Activated naive CD8-positive, alpha-beta T cell treated with anti-CD3 and anti-CD28 coated beads for 36 hours (primary cell): ENCODE measurements at places on chromosomes 6 and 20. TPM values are rescaled to one million over a fixed set of nuclear protein-coding genes. Genes with fewer than 3 reads are reported as not detected.

- DNase-seq: peak; percentile 68
Observed at GRCh38 chr20:17938871-17939619, 29.5 kb downstream of the SNX5 start.

The SLC4A11 gene
- total RNA-seq: 2.9 TPM

The C4A gene
- 2.2 TPM for total RNA-seq

The TRIM15 gene
- 0.29 TPM for total RNA-seq

DNA sequence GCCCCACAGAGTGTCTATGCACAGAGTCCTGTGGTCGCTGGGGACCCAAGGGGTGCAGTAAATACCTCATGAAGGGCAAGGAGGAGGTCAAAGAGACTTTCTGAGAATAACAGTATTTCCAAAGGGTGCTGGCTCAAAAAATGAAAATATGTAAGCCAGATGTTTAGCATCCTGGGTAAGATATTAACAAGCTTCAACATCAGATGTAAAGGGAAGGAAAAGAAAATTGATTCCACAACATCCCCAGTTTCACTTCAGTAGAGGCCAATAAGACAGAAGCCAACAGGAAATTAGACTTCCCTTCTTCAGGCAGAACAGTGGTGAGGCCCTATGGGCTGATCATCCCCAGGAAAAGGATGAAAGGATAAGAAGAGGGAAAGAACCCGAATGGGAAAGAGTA, 434.7 kb downstream of the PRKN start:
- DNase-seq: no peak

GRCh38 chr20:4912380-4913142, 88.7 kb downstream of the SLC23A2 start:
- DNase-seq: no peak

DNA sequence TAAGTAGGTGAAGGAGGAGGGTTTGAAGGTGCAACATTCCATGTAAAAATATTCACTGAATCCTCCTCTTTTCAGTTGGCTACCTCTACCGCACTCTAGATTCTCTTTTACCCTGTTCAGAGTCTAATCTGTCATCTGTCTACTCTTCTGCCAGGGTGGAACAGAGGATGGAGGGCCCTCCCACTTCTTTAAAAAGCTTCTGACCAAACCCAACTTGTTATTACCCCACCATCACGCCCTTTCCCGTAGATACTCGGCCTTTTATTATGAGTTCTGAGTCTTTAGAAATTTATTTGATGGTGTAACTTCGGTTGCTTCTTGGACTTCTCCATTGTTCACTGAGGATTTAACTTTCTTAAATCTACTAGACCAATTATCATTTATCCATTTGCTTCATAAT, 11.7 kb downstream of the STX11 start:
- DNase-seq: no peak

DNA sequence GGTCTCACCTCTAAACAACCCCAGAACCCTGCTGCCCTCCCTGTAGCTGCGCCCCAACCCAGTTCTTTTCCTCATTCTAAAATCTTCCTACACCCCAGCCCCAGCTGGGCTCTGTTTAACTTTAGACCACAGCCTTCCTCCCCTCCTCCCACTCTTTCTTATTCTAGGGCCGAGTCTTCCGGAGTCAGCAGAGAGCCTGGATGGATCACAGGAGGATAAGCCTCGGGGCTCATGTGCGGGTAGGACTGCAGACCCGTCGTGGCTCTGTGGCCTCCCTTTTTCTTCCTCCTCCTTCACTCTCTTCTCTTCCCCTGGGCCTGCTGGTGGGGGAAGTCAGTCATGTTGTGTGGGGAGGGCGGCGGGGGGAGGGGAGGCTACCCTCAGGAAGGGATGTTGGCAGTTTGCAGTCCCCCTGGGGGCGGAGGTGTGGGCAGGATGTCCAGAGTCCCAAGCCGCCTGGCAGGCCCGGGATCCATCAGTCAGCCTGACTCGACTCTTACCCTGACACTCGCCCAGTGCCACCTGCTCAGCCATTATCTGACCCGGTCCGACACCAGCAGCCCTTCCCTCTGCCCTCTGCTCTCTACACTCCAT, 8.1 kb downstream of the CAPN11 start:
- DNase-seq: no peak

DNA sequence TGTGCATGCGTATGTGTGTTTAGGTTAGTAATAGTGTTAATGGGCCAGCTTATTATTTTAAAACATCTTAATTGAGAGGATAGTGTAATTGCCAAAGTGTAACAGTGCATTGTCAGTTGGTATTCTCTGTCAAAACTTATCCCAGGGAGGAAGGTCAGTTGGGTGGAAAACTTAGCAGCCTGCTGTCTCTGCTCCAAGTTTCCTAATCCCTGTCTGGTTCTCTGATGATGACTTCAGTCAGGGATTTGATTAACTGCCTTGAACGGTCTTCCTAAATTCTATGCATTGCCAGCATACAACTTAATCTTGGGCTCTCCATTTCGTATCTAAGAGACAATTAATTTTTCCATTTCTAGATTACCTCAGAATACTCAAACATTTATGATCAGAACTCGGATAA, 51.1 kb downstream of the L3MBTL3 start:
- DNase-seq: no peak

DNA sequence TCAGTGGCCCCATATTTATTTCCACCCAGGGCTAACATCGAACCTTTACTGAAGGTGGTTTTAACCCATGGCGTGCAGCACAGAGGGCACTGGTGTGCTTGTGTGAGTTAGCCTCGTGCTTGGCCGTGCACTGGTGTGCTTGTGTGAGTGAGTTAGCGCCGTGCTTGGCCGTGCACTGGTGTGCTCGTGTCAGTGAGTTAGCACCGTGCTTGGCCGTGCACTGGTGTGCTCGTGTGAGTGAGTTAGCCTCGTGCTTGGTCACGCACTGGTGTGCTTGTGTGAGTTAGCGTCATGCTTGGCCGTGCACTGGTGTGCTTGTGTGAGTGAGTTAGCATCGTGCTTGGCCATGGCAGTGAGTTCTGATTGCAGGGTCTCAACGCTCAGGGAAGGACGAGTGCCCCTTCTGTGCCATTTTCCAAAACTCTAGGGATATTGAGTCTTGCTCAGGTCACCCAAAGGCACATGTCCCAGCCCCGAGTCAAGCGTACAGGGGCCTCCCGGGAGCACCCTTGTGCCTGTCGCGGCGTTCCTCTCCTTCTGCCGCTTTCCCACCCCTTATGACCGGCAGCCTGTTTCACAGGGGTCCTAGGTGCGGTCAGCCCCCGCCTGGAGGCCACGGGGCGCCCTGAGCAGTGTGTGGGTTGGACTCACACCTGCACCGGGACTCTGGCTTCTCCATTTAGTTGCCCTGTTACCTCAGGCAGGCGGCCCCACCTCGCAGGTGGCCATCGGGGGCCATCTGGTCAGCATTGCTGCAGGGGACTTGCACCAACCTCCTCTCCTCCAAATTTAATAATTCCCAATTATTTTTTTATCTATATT, 399.1 kb downstream of the CDH4 start:
- no peak for DNase-seq

DNA sequence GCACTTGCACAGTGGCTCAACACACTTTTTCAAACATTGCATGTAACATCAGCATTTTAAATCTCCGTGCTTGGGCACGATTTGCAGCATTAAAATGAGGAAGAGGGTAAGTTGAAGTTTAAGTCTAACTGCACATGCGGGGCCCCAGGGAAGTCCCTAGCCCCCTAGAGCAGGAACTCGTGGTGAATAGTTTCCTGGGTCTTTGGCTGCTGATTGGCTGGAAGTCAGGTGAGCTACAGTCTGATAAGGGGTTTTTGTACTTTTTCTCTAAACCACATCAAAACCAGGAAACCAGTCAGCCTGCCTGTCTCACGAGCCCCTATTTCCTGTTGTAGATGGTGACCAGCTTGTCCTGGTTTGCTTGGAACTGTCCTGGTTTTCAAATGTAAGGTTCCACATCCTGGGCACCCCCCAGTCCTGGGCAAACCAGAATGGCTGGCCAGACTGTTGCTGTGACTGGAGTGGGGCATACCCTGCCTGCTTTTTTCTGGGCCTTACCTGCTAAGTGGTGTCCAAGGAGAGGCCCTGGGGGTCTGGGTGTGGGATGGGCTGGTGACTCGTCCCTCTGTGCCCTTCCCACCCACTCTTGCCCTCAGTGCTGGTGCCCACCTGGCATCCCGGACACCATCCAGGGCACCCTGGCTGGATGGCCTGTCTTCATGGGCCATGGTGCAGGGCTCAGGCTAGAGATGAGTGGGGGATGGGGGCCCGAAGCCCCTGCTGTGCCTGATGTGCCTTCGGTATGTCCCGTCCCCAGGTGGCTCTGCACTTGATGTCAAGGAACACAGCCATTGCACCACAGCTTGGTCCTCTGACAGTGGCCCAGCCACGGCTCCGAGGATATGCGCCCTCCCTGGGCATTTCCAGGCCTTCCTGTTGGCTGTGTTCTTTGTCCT, 31.8 kb downstream of the SUN5 start:
- peak; percentile 84 for DNase-seq

DNA sequence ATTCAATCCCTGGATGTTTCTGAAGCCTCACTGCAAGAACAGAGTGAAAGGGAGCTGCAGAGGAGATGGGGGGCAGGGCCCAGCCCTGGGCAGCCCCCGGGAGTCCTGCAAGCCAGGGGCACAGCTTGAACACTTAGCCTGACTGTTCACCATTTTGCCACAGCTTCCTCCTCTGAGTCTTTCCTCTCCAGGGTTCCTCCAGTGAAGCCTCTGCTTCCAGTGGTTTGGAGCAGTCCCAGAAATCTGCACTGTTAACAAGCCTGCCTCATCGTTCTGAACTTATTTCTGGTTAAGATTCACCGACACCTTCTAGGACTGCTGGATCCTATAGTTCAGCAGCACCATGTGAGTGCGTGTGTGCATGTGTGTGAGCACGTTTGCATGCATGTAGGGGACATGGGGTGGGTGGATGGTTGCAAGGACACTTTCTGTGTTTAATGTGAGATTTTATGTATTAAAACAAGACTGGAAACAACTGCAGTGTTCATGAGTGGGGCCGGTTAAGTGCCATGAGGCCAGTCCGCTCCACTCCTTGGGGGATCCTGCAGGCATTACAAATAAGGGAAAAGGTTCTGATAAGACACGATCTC, 24.6 kb downstream of the CEBPB start:
- DNase-seq: no peak

DNA sequence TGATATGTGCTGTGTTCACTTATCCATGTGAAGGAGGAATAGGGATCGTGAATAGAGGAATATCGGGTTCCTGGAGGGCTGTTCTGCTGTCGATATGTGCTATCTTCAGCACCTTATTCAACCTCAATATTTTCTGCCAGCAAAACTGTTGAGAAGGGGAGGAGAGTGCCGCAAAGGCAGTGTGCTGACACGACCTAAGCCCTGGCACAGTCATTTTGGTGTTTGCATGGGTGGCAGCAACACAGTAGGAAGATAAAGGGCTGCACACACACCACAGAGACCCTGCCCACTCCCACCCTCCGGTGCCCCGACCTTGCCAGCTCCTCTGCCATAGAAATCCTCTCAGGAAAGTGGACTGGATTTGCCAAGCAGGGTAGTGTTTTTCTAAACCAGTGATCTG, 47.0 kb downstream of the ZDHHC14 start:
- DNase-seq: no peak

The DEFB124 gene
- not detected for total RNA-seq

DNA sequence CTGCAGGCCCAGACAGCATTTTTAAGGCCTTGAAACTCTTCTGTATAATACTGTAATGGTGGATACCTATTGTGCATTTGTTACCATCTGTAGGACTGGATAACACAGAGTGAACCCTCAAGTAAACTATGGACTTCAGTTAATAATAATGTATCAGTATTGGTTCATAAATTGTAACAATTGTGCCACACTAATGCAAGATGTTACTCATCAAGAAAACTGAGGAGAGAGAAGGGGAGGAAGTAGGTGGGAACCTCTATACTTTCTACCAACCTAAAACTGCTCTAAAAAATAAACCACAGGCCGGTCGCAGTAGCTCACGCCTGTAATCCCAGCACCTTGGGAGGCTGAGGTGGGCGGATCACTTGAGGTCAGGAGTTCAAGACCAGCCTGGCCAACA, 10.8 kb downstream of the MAPK13 start:
- no peak for DNase-seq
